Activated naive CD4-positive, alpha-beta T cell treated with anti-CD3 and anti-CD28 coated beads, Interleukin-2, amount 50 U/mL, for 16 hours (primary cell): ENCODE measurements at places on chromosomes 6 and 20.

DNA sequence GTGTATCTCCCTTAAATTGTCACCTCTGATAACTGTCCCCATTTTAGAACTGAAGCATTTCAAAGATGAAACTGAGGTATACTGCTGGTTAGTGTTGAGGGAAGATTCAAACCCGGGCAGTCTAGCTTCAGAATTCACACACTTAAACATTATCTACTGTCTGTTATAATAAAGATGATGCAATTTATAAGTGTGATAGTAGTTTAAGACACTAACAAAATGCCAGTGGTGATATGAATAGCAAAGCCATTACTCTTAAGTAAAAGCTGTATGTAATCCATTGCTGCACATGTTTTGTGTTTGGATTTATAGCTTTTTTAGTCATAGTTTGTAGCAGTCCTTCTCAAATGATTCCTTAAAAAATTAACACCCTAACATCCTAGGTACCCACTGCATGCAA lies 19.8 kb downstream of the USP45 start:
- DNase-seq: no peak

DNA sequence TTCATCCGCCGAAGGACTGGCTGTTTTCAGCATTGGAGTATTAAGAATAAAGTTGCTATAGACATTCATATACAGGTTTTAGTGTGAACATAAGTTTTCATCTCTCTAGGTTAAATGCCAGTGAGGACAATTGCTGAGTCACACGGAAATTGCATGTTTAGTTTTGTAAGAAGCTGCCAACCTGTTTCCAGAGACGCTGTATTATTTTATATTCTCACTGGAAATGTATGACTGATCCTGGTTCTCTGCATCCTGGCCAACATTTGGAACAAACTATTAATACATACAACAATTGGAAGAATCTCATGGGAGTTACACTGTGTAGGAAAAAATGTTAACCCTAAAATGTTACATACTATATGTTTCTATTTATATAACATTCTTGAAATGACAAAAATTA lies 16.7 kb upstream of the TGM6 start:
- no peak for DNase-seq

- DNase-seq: no peak
These were observed 390.8 kb downstream of the GJA1 start for GRCh38 chr6:121826156-121826810.

DNA sequence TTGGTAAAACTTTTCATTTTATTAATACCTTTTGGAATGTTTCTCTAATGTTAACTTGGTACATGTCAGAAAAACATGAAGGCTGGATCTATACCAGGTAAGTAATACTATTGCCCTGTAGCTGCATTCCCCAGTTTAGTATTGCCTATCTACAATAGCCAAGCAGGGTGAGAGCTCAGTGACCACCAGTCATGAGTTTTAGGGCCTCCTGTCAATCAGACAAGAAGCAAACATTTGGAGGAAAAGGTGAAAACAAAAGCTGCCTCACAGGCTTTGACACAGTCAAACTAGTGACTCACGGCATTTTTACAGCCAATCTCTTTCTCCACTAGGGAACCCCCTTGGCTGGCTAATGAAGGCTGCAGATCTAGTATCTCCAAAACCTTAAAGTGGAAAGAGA lies 9.5 kb upstream of the CDC5L start:
- DNase-seq: no peak

DNA sequence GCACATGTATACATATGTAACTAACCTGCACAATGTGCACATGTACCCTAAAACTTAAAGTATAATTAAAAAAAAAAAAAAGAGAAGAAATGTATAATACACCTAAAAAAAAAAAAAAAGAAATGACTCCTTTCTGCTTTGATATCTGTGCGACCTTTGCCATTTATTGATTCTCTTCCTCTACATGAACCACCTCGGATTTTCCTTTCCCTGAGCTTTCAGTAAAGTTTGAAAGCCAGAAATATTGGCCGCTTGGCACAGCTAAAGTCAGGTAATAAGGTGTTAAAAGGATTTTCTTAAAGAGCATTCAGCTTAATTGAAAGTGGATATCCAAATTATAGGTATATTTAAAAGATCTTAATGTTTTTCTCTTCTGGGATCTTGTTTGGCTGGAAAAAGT lies 12.6 kb upstream of the ASCC3 start:
- no peak for DNase-seq

GRCh38 chr6:157755746-157756411 lies 67.2 kb upstream of the SNX9 start:
- peak; percentile 80 for DNase-seq

- no peak for DNase-seq
These were observed 24.6 kb upstream of the SERPINB1 start for GRCh38 chr6:2866171-2866846.

DNA sequence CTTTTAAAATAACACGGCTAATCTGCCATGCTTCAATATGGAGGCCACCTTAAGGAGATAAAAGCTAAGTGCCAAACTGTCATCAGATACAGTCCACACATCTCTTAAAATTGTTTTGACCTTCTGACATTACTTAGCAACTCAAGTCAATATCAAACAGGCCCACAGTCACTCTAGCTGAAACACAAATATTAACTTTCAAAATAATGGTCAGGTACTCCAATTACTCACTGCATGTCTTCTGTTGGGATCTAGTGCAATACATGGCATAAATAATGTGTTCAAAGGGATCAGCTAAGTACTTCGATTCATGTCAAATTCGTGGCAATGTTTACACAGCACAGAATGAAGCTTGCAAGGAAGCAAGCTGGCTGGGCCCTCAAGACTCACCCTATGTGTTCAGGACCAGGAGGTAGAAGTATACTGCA lies 133.9 kb upstream of the BEND6 start:
- no peak for DNase-seq

GRCh38 chr6:34073540-34073939 lies 72.3 kb downstream of the GRM4 start:
- no peak for DNase-seq

DNA sequence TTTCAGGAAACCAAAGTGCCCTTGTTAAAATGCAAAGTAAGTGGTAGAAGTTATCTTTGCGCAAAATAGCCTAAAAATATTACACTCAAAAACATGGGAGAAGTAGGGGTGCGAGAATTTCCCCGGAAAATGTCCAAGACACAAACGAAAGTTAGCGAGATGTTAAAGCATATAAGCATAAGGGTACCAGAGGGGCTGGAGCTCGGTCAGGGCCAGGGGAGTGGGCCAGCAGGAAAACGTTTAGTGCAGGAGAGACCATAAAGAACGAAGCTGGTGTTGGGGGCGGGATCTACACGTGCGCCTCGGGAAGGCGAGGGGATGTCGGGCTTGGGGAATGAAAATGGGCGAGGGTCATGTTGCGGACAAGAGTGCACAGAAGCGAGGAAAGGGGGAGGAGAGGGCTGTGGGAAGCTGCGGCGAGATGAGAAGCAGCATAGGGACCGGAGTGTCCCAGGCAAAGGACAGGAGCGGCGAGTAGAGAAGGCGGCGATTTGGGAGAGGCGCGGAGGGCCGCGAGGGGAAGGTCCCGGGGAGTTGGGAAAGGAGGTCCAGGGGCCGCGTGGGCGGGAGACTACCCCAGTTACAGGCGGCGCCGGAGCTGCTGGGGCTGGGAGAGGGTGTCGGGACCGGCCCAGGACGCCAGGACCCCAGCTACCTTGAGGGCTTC lies 600 bp downstream of the XPO5 start:
- no peak for DNase-seq

- no peak for DNase-seq
These were observed 82.2 kb downstream of the RIN2 start for GRCh38 chr20:19840111-19840710.

- no peak for DNase-seq
These were observed 252.3 kb downstream of the LY86 start for GRCh38 chr6:6840831-6841291.

DNA sequence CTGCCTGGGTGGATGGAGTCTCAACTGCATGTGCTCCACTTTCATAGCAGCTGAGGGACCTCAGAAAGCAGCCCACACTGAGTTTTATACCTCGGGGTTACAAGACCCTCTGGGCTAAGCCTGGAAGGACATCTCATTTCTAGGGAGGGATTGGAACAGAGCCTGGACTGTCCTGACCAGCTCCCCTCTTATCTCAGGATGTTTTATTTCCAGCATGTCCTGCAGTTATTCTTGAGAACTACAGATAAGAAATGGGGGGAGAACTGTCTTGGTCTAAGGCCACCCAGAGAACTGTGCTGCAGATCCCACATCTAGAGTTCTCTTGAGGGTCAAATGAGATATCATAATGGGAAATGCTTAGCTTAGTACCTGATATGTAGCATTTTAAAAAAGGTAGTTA lies 97.3 kb upstream of the CHD6 start:
- no peak for DNase-seq

- no peak for DNase-seq
These were observed 27.4 kb downstream of the GJA10 start for GRCh38 chr6:89921691-89922090.

- no peak for DNase-seq
These were observed 177.8 kb downstream of the CDKAL1 start for GRCh38 chr6:20712011-20712410.

DNA sequence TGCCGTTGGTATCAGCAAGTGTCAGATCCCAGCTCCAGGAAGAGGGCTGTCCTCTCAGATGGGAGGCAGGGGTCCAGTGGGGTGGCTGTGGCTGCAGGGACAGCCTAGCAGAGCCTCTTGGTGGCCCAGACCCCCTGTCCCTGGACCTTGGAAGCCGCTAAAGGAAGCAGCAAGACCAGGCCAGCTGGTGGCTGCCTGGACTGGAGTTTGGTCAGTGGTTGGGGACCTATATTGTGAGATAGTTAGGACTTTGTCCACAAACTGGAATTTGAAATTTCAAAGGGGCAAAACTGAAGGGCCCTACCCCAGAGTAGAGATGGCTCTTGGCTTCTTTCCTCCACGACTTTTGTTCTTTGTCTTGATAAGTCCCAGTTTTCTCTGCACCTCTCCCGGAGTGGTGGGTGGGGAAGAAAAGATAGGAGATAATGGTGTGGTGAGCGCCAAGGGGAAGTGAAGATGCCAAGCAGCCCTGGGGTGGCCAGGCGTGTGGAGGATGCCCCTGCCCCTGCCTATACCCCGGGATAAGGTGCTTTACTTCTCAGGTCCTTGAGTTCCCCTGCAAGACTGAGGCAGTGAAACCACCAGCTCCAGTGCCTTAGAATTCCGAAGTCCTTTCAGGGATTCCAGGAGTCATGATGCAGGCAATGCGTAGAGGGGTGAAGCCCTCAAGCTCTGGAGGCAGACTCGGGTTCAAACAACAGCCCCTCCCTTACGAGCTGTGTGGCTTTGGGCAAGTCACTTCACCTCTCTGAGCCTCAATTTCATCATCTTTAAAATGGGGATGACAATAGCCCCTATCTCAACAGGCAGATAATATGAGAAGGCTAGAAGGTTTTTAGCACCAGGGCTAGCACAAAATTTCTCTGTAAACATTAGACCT lies 40.2 kb downstream of the HNF4A start:
- no peak for DNase-seq
